ENCODE measurements at places on chromosomes 3 and 15. TPM values are rescaled to one million over a fixed set of nuclear protein-coding genes. Genes with fewer than 3 reads are reported as not detected.

Gene LTK
- 1.1 TPM for total RNA-seq

Gene FRMD5
- total RNA-seq, result 44.0 TPM

- no peak for DNase-seq
Observed at GRCh38 chr3:120416868-120417267, 33.9 kb downstream of the FSTL1 start.

DNA sequence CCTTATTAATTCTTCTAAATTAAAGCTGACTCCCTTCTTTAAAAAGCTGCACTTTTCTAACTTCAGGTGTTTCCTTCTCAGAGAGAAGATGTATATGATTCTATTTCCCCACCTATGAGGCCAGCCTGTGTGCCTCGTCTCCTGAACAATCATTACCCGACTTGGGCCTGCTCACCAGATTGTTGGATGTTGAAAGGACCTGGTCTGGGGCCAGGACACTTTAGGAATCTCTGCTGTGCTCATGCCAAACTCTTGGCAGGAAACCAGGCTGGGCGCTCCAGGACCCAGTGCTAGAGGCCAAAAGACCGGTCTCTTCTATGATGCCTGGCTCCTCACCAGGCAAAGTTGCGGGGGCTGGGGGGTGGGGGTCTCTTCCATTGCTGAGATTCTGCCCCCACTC is 16.9 kb upstream of the LRRC31 start:
- DNase-seq, result peak; percentile 80

- DNase-seq, result no peak
Observed at GRCh38 chr3:88385090-88385489, 235.3 kb downstream of the C3orf38 start.

DNA sequence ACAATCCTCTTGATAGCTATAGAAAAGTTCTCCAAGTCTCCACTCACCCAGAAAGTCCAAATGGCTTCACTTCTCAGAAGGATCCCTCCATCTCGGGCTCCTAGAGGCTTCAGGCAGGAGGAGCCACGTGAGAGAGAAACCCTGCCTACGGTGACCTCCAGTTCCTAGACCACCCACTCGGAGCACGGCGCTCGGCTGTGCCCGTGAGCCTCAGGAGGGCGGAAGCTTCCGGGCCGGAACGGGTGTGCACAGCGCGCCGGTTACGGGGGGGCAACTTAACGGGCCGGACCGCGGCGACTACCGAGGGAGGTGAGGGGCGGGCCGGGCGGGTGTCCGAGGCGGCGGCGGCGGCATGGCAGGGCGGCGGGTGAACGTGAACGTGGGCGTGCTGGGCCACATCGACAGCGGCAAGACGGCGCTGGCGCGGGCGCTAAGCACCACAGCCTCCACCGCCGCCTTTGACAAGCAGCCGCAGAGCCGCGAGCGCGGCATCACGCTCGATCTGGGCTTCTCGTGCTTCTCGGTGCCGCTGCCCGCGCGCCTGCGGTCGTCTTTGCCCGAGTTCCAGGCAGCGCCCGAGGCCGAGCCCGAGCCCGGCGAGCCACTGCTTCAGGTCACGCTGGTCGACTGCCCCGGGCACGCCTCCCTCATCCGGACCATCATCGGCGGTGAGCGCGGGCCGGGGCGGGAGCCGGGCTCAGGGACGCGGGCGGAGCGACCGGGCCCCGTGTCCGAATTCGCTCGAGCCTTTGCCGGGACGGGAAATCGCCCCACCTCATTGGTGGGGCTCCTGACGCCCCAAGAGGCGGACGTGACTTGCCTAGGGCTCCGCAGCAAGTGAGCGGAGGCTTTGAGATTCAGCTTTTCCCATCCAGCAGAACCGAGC is at the start of gene EEFSEC:
EEFSEC (plus strand) TSS at position 326 of the 886 bp plus-strand sequence; CDS start at position 353, 27 bp downstream.
- peak; percentile 89 for DNase-seq

DNA sequence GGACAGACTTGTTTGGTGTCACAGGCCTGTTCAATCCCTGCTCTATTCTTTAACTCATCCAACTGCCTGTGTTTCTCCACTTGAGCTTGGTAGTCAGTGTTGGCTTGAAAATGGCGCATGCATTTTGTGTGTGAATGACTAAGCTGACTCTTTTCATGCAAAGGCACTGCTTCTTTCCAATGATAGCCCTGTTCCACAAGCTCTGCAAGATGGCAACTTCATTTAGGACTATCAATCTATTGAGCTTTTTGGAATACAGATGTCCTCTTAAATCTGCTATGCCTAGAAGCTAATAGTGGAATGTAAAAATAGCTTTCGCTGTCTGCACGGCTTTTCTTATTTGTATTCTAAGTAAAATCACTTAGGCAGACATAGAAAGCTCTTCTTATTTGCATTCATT is 33.6 kb upstream of the SYNPR start:
- no peak for DNase-seq

Measured in Right ventricle myocardium superior (tissue), 1 donor.